Mucosa of descending colon (tissue), 3 donors: ENCODE measurements at places on chromosomes 4 and X. TPM values are rescaled to one million over a fixed set of nuclear protein-coding genes. Genes with fewer than 3 reads are reported as not detected.

The GSPT2 gene
- 9.5 TPM for total RNA-seq

DNA sequence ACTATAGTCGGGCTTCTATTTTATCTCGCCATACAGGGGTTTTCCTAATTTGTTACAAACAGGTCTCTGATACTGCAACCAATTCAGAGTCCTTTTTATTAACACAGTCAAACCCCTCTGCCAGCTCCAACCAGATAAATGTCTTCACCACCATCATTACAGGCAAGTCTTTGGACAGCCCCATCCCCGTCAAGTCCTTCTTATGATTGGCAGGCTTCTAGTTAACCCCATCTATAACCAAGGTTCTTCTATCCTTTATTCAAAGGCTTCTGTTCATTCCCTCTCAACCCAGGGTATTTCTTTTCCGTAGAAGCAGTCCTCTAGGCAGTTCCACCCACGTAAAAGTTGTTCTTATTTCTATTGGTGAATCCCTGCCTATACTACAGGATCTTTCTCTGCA, 29.9 kb upstream of the FOXR2 start:
- no peak for DNase-seq

The TCEAL7 gene
- total RNA-seq, result 2.2 TPM

The DOK7 gene
- 0.39 TPM for total RNA-seq

GRCh38 chrX:7074148-7074907, 73.2 kb upstream of the STS start:
- no peak for DNase-seq
